ENCODE measurements at places on chromosomes 4 and X.

DNA sequence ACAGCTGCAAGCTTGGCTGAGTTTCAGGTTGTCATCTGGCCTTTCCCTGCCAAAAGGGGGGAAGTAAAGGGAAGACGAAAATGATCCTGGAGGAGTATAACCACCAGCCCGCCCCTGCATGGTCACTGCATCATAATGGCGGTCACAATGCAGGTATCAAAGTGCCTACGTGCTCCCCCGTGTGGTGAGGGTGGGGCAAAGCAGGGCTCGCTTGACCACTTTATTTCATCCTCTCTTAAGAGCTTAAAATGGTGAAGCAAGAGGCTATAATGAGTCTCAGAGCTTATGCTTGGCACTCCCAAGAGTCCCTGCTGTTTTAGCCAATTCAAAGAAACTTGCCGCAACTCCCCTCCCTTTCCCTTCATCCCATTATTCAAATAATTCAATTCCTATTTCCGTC, 105.6 kb downstream of the APOOL start:
- no peak for DNase-seq

DNA sequence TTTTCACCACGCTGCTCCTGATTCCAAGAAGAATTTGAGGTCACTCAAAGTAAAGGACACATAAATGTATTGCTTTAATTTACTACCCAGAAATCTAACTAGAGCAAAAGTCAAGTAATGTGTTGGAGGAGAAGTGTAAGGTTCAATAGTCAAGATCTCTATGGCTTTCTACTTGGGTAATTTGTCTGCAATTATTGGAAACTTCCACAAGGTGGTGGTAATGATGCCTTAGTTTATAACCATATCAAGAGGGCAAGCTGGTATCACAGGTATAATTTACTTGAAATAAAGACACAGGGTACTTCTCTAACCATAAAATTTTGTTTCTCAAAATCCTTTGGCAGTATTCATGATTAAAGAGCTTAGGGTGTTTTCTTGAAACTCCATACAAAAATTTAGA, 10.2 kb upstream of the GRIA3 start:
- DNase-seq: no peak

- no peak for DNase-seq
Observed at GRCh38 chr4:165506849-165507248, 128.0 kb downstream of the CPE start.

- no peak for DNase-seq
Observed at GRCh38 chr4:116397714-116398113, 687.7 kb downstream of the TRAM1L1 start.

DNA sequence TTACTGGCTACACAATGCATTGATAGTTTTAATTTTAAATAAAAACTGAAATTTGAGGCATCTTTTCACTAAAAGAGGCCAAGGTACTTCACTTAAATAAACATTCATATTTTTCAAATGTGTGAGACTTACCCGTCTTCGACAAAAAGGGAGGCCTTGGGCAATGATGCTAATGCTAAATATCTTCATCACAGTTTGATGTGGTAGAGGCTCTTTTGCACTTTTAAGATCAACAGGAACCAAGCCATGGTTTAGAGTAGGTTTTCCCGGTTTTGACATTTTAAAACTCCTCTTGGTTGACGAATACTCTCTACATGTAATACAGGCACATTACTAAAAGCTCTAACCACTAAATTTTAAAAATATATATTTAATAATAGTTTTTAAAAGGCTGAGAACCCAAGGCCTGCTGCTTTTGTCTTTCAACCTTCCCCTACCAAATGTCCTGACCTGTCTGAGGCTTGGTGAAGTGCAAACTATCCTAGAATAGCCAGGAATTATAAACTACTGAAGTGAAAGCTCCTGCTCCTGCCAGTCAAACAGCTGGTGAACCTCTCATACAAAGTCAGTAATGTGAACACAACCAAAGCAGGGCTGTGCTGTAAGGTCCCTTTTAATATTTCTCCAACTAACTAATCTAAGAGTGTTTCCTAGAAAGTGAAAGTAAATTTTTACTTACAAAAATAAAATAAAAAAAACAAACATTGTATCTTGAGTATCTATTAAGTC, 153.7 kb downstream of the FBXW7 start:
- no peak for DNase-seq

DNA sequence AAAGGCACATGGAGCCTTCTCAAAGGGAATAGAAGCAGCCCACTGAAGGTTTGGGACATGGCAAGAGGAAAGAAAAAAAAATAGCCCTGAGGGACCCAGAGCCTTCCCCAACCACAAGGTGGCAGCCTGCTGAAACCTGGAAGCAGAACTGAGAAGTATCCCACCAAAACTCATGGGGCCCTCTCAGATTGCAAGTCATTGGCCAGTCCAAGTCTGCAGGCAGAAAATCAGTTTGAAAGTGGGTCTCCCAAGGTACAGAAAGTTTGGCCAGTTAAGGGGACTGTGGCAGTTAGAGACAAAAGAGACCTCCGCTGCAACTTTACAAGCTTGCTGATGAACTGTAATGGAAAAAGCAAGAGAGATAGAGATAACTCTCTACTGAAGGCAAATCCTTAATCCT, 155.8 kb downstream of the ANTXR2 start:
- no peak for DNase-seq

DNA sequence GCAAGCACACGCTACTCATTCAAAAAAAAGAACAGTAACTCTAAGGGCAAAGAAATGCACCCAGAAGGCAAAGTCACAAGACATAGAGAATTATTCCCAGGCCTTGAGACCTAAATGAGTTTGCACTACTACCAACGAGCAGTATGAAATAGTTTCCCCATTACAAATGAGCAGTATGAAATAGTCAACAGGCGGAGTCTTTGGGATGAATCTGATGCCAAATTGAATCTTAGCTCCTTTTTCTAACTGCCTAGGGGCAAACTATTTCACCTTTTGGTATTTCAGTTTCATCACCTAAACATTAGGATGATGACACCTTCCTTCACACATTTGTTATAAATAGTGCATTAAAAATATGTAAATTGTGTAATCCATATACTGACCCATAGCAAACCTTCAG, 213.0 kb upstream of the FAT4 start:
- no peak for DNase-seq

GRCh38 chr4:180057299-180057721, 2185.9 kb upstream of the TENM3 start:
- no peak for DNase-seq

- DNase-seq: no peak
Observed at GRCh38 chr4:55865228-55865806, 11.9 kb downstream of the EXOC1 start.

DNA sequence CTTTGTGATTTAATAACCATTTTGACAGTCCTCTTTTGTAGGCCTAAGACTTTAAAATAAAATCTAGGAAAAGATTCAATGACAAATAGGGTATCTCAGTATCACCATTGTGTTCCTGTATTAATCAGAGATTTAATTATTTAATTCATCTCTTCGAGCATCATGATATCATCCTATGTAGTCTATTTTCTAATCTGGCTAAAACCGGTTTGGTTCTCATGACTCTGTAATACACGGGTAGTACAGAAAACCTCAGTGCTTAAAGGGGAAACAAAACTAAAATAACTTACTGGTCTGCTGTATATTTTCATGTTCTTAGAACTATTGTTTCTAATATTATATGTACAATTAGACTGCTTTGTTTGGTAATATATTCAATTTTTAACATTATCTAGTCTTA, 23.7 kb upstream of the FBXW7 start:
- no peak for DNase-seq

DNA sequence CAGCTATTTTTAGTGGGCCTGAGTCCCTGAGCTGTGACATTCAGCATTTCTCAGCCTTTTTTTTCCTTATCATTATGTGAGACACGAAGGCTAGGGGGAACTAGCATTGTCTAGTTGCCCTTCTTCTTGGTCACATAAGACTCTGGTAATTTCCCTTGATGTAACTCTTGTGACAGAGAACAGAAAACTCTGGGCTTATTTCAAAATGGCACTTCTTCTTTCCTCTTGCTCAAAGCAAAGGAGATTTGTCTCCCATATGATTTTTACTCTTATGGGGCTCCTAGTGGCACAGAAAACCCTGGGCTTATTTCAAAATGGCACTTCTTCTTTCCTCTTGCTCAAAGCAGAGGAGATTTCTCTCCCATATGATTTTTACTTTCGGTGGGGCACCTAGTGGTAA, 14.7 kb downstream of the ATXN3L start:
- DNase-seq: no peak

Measured in D721Med (cell line).